ENCODE measurements at places on chromosomes 7 and 10.

DNA sequence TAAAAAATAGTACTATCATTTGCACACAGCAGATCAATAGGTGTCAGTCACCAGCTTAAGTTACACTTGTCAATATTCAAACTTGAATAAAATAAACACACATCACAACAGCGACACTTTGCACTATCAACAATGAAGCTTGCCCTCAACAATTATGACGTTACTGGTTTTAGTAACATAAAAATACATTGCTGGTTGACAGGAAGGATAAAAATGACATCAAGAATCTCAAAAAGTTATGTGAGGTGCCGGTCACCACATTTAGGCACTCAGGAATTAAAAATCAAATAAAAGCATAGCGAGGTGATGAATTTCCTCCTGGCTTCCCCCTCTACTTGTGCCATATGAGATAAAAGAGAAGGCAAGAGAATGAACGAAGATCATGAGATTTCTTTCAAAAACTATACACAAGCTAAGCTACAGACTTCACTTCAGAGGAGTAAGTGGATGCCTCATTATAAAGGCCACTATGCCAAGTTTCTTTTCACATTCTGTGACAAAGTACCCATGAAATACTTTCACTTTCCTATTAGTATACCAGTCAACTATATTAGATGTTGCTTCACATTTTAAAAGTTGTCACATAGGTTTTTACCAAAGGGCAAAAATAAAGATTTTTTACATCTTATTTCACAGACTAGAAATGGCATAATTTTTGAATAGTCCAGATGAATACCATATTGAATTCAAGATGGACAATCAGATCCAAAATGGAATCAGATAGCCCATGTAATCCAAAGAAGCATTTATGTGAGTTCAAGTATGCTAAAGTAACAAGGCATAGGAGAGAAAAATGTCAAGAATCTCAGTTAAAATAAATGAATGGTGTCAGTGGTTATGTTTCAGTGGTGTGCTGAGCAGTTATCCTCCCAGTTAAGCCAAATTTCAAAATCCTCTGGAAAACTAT is 3.6 kb downstream of the CCDC71L start:
- no peak for DNase-seq

- no peak for DNase-seq
Measured at GRCh38 chr10:3969876-3970666, 185.1 kb upstream of the KLF6 start.

GRCh38 chr7:5488286-5488878 is 64.7 kb upstream of the TNRC18 start:
- no peak for DNase-seq

GRCh38 chr10:86943316-86944030 is 13.9 kb downstream of the MMRN2 start:
- DNase-seq, result no peak
